ENCODE measurements at places on chromosomes 4 and X.
A peak's percentile ranks its signal among the peaks of the same experiment; 100 is the strongest.

GRCh38 chrX:1564750-1565683 lies 26.4 kb upstream of the AKAP17A start:
- peak; percentile 2 for DNase-seq

- DNase-seq, result no peak
These were observed 90.4 kb downstream of the COL4A6 start for GRCh38 chrX:108347800-108348199.

- no peak for DNase-seq
These were observed 291.9 kb downstream of the BMPR1B start for GRCh38 chr4:95049551-95050233.

DNA sequence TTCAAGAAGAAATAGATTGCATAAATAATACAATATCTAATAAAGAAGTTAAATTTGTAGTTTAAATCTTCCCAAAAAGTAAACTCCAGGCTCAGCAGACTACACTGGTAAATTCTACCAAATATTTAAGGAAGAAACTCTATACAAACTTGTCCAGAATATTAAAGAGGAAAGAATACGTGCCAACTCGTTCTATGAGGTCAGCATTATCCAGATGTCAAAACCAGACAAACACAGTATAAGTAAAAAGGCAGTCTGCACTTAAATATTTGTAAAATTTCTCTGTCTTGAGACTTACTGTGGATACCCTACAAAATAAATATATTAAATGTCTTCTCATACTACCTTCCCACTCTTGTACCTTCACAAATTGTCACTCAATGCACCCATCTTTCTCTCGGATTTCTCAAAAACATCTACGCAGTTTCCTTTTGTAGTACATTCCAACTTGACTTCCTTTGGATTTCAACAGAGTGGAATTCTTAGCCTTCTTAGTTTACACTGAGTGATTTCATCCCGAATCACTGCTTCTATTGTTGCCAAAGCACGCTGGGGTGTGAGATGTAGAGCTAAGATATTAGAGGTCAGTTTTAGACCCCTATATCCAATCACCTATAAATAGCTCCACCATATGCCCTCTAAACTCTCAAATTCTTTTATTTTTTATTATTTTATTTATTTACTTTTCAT lies 71.6 kb upstream of the MAB21L2 start:
- no peak for DNase-seq

- no peak for DNase-seq
These were observed 21.8 kb downstream of the RAI2 start for GRCh38 chrX:17839269-17839668.

DNA sequence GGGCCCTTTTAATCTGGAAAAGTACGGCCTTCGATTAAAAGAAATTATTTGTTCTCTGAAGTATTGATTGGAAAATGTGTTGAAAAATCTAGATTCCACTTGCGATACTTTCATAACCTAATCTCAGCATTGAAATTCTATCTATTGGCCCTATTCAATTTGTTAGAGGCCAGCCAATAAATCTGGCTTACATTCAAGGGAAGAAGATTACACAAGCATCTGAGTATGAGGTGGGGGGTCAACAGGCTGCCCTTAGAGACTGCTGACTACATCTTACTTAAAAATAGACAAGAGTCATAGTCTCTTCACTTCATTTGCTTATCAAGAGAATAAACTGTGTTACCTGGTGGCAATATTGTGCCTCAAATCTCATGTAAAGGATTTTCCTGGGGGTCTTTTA lies 248.0 kb upstream of the KCNIP4 start:
- no peak for DNase-seq

- no peak for DNase-seq
These were observed 24.8 kb upstream of the UXT start for GRCh38 chrX:47683829-47684205.

DNA sequence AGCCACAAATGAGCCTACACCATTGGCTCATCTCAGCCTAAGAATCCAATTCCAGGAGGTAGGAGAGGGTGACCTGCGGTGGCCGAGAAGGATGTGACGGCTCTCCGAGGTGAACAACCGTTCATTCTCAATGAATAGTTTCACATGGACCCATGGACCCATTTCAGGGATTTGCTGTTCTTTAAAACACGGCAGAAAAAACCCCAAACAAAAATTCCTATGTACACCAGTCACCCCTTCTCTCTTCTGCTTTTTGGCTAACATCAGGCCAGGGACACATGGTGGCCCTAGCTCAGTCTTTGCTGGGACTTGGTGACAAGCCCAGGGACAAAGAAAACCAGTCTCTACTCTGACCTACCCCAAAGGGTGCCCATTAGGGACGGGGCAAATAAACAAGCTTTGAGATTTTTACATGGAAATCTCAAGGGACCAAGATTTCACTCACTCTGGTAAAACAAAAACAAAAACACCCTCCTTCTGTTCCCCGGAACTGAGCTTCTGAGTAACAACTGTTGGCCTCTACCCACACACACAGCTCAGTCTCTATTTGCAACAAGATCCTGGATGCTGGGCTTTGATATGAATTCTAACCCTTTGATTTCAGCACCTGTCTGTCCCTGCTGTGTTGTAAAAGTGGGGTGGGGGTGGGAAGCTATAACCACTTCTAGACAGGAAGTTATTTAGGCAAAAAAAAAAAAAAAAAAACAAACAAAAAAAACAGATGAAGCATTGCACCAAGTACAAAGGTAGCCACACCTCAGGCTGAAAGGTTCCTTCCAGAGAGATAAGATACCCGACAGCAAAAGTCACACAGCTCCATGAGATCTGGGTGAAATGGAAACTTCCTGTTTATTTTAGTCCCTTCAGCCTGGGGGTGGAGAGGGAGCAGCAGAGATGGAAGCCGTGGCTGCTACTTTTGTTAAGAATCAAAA lies 49.0 kb downstream of the DDX3X start:
- peak; percentile 75 for DNase-seq

- peak; percentile 74 for DNase-seq
These were observed at the start of gene ELOVL6 for GRCh38 chr4:110198435-110199416. TSS of gene ELOVL6 (minus strand) at chr4:110198615. CDS start at chr4:110198335, 280 bp downstream.

GRCh38 chr4:70749313-70749712 lies 27.5 kb downstream of the RUFY3 start:
- no peak for DNase-seq

- no peak for DNase-seq
These were observed 279.8 kb upstream of the MAGEB18 start for GRCh38 chrX:25858273-25858880.

DNA sequence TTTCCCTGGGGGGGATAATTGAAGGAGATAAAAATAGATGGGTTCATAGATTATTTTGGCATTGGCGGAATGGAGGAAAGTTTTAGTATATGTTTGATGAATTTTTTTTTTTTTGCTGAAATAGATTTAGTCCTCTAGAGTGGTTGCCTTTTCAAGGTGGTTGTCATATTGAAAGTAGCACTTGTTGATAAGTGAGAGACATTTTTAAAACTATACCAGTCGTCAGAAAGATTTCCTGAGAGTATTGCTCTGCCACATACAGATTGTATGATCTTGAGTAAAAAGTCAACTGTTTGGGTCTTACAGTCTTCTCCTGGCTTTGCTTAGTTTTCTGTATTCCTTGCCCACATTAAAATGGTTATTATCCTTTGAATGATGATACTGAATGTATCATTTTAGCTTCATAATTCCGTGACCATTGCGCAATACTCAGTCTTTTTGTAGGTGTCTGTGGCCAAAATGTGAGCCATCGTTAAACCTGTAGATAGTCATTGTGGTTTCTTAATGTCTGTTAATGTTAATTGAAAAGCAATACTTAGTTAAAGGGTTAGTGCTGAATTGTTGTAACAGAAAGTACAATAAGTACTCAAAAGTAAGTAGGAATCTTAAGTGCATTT lies 7.1 kb downstream of the SMARCAD1 start:
- DNase-seq, result no peak

Data from DND-41 (cell line).